ENCODE measurements at places on chromosomes 16 and 17.
A peak's percentile ranks its signal among the peaks of the same experiment; 100 is the strongest.

- DNase-seq = no peak
Measured at GRCh38 chr17:347309-347899, 5.2 kb downstream of the RPH3AL start.

DNA sequence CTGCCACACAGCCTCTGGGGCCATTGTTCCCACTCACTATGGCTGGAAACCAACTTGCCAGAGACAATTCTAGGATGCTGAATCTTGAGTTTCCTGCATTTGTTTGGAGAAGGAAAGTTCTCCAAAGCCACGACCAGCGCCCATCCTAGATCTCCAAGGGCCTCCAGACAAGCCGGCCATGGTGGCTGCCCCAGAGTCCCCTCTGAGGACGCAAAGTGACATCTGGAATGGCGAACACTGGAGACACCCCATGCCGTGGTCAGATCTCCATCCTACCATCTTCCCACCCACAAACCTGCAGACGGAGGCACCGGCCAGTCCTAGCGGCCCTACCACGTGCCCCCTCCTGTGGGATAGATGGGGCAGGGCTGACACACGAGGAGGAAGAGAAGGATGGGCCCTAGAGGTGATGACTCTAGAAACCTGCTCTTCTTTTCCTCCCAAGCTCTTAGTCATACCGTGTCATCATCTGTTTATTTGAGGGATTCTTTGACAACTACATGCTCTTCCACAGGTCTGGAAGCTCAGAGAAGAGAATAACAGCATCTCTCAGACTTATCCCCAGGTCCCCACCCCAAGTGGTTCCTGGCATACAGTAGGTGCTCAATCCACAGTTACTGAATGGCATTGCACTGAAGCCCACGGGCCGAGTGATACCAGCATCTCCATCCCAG lies 71.3 kb downstream of the MYH11 start:
- no peak for DNase-seq

DNA sequence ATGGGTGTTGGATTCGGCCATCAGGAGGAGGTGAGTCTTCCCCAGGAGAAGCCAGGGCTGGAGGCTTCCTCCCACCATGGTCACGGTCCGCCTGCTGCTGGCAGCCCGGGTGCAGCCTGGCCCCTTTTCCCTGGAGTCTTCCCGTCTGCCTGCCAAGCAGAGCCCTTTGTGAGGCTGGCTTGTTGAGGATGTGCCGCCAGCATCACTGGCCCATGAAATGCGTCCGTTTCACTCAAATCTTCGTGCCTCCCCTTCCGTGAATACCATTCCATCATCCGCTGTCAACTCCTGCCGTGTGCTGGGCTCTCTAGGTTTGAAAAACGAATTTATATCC lies 9.6 kb downstream of the VPS4A start:
- no peak for DNase-seq

DNA sequence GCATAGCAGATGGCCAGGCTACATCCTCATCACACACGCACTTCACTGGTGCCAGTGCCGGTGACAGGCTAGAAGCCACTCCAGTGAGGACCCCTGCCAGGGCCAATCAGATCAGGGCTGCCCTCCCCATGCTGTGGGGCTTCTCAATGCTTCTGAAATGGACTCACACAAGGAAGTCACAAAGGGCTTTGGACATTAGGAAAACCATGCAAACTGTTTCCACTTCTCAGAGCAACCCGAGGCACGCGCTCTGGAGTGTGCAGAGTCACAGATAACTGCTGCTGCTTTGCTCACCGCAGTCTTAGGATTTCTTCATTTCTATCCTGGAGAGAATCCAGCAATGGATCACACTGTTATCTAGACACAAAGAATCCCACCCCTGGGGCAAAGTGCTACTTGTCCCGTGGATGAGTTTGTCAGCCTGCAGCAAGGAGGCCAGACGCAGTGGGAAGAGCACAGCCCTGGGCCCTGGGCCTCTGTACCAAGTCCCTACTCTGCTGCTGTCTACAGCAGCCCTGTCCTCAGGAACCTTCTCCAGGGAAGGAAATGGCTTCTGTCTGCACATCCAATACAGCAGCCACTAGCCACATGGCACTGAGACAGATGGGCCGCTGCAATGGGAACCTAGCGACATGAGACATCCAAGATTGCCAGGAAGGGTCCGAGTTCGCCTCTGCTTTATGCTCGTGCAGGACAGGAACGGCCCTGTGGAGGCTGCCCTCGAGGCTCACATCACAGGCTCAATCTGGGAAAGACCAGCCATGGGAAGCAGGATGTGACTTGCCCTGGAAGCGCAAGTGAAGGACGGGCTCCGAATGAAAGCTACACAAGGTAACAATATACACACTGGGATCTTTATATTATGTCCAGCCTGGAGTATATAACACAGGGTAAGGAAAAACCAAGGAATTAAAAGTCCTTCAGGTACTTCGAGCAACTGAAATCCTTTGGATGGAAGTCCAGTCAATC lies 169.3 kb downstream of the ZFHX3 start:
- DNase-seq = no peak

DNA sequence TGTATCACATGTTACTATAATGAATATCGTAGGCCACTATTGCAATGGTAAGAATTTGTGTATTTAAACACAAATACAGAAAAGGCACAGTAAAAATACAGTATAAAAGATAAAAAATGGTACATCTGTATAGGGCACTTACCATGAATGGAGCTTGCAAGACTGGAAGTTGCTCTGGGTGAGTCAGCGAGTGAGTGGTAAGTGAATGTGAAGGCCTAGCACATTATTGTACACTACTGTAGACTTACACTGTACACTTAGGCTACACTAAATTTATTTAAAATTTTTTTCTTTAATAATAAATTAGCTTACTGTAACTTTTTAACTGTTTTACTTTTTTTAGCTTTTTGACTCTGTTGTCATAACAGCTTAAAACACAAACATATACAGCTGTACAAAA lies 42.5 kb downstream of the AKAP10 start:
- no peak for DNase-seq

GRCh38 chr16:51759329-51759728 lies 608.3 kb upstream of the SALL1 start:
- no peak for DNase-seq

DNA sequence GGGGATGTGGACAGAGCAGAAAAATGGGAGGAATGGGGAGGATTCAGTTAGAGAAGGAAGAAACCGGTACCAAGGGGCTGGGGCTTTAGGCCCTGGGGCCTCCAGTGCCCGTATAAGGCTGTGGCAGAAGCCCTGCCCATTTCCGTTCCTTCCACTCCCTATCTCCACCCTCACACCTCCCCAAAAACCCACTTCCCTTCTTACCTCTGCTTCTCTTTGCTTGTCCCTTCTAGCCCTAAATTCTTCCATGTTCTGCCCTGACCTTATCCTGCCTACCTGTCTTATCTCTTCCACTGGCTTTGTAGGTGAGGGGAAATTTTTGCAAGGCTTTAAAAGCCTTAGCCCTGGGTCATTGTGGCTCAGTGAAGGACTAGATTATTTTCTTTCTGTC lies 4.1 kb downstream of the RNF167 start:
- DNase-seq = peak; percentile 87

GRCh38 chr16:4862639-4863038 lies 15.4 kb downstream of the UBN1 start:
- no peak for DNase-seq

- peak; percentile 84 for DNase-seq
Measured at GRCh38 chr16:46853713-46854443, 22.9 kb upstream of the C16orf87 start.

GRCh38 chr17:7849751-7850504 lies 4.9 kb upstream of the TMEM88 start:
- DNase-seq = no peak

GRCh38 chr16:66175058-66175457 lies 191.4 kb upstream of the CDH5 start:
- no peak for DNase-seq
